ENCODE measurements at places on chromosomes 11 and 22.

GRCh38 chr22:38706101-38706900 is 557 bp downstream of the GTPBP1 start:
- DNase-seq: peak; percentile 24

DNA sequence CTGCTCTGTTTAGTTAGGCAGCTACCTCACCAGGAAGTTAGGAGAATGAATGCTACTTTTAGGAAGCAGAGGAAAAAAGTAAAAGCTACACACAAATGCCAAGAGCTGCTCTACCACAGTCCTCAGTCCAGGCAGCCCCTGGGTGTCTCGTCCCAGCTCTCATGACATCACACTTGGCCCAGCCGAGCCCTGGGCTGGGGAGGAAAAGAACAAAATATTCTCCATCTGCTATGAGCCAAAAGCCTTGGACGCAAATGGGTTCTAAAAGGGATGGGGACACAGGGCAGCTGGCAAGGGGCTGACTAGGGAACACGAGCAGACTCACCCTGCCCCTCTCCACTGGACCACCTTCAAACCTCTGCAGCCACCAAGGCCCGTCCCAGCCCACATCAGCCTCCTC is 26.1 kb downstream of the TMEM184B start:
- no peak for DNase-seq

- DNase-seq: no peak
Measured at GRCh38 chr11:30311189-30311588, 11.7 kb upstream of the ARL14EP start.

DNA sequence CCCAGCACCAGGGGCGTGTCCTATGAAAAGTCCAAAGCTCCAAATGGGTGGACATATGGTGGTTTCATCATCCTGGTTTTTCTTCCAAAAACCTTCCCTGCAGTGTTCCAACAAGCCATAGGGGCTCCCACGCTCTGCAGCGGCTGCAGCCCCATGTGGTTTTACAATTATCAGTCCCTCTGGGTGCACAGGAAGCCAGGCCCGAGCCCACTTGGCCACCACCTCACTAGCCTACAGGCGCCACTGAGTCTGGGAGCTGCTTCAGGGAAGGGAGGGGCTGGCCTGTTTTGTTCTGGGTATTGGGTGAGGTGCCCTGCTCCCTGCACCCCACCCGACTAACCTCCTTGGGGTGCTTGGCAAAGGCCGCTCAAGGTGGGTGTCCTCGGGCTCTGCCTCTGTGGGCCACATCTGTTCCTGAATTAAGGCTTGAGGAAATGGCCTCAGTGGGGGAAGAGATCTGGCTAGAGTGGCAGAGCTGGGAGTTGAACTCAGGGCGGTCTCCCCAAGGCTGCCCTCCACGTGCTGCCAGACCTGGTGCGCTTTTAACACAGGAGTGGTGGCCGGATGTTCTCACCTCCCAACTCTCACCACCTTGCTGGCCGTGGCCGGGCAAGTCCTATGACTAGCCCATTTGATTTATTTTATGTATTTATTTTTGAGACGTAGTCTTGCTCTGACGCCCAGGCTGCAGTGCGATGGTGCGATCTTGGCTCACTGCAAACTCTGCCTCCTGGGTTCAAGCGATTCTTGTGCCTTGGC is 5.3 kb upstream of the CDC42BPG start:
- no peak for DNase-seq

GRCh38 chr22:17930455-17931313 is 93.7 kb downstream of the MICAL3 start:
- DNase-seq: no peak

DNA sequence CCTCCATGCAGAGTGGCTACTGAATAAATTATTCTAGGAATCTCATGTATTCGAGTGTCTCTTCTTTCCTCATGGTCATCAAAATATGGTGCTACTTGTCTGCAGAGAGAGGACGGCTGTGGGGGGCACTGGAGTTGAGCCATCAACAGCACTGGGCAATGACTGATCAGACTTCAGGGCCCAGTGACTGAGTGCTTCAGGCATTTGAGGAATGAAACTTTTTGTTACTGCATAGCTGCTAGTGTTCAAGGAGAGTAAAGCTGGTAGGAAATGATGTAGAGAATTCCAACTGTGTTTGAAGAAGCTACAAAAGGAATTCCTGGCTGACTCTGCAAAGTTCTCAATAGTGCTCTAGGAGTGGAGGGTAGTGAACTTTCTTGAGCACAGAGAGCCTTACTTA is 277.7 kb downstream of the CADM1 start:
- DNase-seq: no peak
